ENCODE measurements at places on chromosomes 13 and 19.

- no peak for DNase-seq
Observed at GRCh38 chr19:8108560-8109445, 40.6 kb downstream of the FBN3 start.

GRCh38 chr13:44397766-44398223 lies 24.2 kb downstream of the SERP2 start:
- peak; percentile 99 for DNase-seq

- DNase-seq, result no peak
Observed at GRCh38 chr13:43728421-43728820, 58.4 kb downstream of the ENOX1 start.

DNA sequence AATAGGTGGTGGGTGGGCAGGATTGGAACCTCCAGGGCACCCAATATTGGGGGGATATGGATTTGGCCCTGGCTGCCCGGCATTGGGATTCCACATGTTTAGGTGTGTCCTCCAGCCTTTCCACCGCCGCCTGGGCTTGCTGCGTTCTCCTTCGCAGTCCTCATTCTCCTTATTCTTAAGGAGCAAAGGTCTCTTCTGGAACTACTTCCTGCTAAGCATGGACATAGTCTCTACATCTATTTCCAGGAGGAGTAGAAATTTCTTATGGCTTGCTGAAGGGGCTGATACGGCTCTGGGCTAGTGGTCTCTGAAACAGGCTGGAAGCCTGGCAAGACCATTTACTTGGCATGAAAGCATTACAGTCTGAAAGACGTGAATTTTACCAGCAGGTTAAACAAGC lies 9.2 kb upstream of the FCGBP start:
- DNase-seq, result no peak

- no peak for DNase-seq
Observed at GRCh38 chr13:80055847-80056246, 285.1 kb downstream of the SPRY2 start.

- DNase-seq, result no peak
Observed at GRCh38 chr19:4083677-4084546, 17.2 kb upstream of the ZBTB7A start.

DNA sequence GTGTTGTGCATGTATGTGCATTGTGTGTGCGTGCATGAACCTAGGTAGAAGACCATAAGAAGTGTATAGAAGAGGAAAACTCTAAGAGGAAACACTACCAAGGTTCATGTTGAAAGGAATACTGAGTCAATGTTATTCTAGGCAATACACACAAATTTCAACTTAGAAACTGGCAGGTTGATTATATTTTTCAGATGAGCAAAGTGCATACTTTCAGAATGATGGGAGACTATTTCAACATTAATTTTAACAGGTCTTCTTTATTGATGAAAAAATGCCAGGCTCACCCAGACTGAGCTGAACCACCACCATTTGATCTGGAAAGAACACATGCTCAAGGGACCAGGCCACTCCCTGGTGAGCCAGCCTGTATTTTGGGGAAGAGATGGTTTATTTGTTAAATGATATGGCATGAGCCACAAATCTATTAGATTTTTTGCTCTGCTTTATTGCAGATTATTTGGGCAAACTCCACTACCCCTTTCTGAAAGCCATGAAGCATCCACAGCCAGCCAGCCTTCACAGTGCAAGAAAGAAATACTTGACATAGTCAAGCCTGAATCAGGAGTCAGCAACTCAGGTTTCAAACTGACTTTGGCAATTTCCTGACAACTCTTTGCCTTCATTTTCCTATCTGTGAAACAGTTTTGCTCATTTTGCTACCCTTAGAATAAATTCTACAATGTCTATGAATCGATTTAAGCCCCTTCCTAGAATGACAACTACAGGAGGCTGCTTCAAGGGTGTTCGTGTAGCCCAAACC lies 368.9 kb downstream of the COG6 start:
- DNase-seq, result no peak

- peak; percentile 62 for DNase-seq
Observed at GRCh38 chr13:28753208-28753892, 34.6 kb upstream of the SLC46A3 start.
